T-helper 22 cell (primary cell): ENCODE measurements at places on chromosomes 6 and 20.

- DNase-seq, result peak; percentile 34
Measured at GRCh38 chr6:166952567-166953486, 3.5 kb downstream of the RNASET2 start.

- no peak for DNase-seq
Measured at GRCh38 chr6:39876111-39876510, 58.2 kb downstream of the MOCS1 start.

- peak; percentile 41 for DNase-seq
Measured at GRCh38 chr6:79077715-79078074, 359 bp downstream of the PHIP start.

DNA sequence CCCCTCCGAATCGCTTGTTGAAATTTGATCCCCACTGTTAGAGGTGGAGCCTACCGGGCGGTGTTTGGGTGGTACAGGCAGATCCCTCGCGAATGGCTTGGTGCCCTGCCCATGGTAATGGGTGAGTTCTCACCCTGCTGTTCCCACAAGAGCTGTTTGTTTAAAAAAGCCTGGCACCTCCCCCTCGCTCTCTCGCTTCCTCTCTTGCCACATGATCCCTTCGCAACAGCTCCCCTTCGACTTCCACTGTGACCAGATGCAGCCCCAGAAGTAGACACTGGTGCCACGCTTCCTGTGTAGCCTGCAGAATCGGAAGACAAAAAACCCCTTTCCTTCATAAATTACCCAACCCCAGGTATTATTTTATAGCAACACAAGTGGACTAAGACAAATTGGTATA lies 292.2 kb upstream of the QKI start:
- DNase-seq, result no peak

GRCh38 chr6:23184351-23184750 lies 615.0 kb downstream of the HDGFL1 start:
- no peak for DNase-seq

DNA sequence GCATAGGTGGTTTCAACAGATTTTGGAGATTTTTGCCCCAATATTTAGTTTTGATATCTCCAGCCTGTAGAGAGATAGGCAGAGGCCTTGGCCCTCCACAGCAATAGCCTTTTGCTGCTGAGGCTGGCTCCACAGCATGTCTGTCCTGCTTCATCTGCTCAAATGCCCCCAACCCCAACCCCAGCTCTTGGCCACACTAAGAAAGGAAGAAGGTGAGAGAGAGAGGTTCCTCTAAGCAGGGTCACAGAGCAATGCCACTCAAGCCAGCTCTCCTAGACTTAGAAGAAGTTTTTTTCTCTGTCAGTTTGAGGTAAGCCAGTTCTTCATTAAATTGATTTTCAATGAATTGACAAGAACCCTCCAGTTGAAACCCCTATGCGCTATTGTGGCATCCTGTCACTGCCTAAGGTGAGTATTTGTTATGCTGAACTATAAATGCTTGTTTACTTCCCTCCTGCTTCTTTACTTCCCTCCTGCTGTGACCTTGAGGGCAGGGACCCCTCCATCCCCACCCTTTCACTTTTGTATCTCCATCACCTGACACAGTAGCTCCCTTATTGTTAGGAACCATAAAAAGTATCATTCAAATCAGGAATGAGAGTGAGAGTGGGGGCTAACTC lies 366.2 kb upstream of the CNR1 start:
- DNase-seq, result no peak

DNA sequence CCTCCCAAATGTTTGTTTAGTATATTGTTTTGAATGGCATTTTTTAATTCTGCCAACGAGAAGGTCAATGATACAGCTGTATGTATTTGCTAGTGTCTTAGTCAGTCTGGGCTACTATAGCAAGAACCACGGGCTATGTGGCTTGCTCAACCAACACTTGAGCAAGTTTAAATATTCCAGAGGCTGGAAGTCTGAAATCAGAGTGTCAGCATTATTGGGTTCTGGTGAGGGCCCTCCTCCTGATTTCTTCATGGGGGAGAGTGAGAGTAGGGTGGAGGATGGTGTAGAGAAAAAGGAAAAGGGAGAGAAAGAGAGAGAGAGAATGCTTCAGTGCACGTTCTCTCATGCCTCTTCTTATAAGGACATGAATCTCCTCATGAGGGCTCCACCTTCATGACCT lies 144.6 kb downstream of the TSHZ2 start:
- no peak for DNase-seq

DNA sequence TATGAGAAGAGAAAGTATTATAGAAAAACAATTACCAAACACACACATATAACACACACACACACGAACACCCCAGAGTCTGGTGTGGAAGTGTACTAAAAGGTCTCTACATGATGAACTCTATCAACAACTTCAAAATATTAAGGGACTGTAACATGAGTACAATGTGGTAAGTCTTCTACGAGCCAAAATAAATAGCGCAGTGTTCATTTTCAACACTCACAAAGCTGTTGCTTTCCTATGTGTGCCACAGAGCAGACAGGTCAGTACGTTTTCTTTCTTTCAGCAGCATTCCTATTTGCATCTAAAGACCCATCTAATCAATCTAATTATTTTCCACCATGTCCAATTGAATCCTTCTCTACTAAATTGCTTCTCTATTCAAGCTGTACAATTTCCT lies 12.1 kb upstream of the CNKSR3 start:
- no peak for DNase-seq

DNA sequence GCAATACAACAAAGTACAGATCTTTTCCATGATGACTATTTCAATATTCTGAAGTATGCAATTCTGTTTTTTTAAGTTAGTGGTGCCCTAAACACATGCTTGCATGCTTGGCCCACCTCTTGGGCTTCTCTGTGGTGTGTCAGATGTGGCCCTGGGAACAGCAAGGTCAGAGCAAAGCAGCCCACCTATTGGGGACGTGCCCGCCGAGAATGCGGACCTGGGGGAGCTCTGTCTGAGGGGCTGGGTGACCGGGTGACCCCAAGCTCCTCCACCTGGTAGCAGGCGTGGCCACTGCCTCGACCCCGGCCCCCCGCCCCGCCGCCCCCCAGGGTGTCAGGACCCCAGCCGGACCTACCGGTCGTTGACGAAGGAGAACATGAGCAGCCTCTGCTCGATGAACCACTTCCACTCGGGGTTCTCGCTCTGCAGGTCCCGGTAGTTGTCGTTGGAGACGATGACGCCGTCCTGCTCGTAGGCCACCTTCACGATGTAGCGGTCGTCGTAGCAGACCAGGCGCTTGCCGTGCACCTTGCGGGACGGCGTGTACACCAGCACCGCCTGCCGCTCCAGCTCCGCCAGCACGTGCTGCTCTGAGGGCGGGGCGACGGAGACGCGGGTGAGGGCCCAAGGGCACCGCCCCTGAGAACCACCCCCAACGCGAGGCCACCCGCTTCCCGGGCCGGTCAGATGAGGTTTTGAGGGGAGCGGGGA lies 28.3 kb downstream of the ZC3H12D start:
- DNase-seq, result no peak

- DNase-seq, result no peak
Measured at GRCh38 chr6:77332915-77333623, 130.2 kb downstream of the HTR1B start.

- peak; percentile 64 for DNase-seq
Measured at GRCh38 chr6:25042036-25042521, 106.3 kb upstream of the RIPOR2 start.

DNA sequence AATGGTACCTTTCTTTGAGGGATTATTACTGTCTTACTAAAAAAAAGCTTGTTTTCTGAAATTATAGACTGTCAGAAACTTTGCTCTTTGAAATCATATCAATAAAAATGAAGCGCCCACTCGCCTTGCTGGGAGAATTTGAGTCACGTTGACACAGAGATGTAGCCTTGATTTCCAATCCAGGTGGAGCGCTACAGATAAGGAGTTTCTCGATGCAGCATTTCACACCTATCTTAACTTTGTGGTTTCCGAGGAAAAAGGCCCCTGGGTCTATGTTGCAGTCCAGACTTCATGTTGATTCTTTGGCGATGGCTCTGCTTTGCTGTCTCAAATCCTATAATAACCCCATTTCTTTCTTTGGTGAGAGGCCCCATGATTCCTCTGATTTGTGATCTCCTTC lies 158.1 kb upstream of the ARG1 start:
- no peak for DNase-seq

GRCh38 chr20:13526551-13526950 lies 112.2 kb downstream of the TASP1 start:
- no peak for DNase-seq

DNA sequence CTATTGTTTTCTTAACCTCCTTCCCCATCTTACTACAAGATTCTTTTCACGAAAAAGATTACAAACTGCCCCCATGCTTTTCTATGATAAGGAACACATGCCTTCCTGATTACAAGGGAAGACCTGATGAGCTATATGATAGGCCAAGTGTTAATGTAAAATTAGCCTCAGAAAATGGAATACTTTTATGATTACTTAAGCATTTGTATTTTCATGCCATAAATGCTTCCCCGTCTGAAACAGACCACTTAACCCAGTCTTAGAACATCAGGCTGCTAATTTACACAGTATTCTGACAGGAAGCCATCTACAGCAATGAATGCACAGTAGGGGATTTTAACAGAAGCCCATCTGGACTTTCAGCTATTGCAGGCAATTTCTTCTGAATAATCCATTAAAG lies 274.9 kb downstream of the HAO1 start:
- DNase-seq, result no peak

DNA sequence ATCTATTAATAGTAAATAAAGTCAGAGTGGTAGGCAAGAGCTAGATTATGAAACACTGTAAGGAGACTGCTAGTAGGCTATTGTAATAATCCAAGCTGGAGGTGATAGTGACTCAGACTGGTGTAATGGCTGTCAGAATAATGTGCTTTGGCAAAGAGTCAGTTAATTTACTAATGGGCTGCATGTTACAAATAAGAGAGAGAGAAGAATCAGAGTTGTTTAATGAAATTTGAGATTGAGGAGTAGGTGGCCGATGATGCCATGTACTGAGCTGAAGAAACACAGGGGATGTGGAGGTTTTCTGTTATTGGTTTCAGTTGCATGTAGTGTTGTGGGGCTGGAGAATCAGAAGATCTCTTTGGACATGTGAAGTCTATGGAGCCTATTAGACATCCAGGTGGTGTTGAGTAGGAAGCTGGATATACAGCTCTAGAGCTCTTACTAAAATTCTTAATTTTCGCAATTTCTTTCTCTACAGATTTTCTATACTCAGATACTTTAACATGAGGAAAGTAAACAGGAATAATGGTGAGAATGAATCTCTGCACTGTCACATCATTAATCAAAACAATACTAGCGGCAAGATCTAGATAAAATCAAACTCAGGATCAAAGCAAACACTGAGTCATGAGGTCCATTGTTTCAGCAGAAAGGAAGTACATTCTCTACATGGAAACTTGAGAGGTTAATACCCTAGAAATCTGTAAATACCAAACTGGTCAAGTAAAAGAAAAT lies 167.7 kb downstream of the SIM1 start:
- DNase-seq, result no peak

GRCh38 chr6:85458184-85458583 lies 8.3 kb downstream of the NT5E start:
- DNase-seq, result no peak

- no peak for DNase-seq
Measured at GRCh38 chr6:1971612-1972011, 273.8 kb downstream of the GMDS start.

DNA sequence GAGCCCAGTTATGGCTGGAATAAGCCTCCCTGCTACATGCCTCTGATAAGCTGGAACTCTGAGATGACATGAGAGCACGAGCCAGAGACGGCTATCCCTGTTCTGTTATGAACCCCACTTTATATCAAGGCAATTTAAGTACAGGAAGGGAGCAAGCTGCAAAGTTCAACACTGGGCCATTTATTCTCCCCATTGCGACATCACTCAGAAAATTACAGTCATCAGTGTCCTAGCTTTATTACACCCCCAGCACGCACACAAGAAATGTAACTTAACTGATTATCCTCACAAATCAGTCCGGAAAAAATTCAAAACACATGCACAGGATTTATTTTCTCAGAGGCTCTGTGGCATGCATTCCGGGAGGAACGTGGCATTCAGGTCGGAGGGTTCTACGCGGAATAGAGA lies 125.3 kb upstream of the SLC2A12 start:
- DNase-seq, result no peak

DNA sequence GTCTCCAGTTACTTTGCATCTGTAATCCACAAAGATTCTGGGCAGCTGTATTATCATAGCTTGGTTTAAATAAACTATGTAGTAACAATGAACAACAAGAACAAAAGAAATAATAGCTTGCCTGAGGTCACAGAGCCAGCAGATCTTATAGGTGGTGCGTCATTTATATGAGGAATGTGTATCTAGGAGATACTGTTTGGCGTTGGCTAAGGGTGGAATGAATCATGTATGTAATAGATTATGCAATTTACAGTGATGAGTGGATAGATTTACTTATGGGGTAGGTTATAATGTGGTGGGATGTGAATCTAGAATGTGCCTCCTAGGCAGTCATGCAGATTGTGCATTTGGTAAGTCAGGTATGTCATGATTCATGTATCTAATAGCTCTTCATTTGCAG lies 42.8 kb downstream of the HNF4A start:
- no peak for DNase-seq

DNA sequence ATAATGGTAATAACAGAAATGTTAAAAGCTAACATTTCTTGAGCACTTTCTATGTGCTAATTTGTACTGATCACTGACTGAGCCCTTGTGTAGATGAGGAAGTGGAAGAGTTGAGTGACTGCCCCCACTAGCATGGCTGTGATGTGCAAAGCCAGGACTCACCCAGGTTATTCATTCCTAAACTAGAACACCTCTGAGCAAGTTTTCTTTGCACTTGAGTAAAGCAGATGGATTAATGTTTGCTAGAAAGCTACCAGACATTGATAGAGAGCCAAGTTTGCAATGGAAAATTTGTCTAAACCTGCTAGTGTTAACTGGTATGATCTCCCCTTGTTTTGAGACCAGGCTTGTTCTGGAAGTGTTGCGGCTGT lies 467.4 kb upstream of the PLCB4 start:
- DNase-seq, result no peak

DNA sequence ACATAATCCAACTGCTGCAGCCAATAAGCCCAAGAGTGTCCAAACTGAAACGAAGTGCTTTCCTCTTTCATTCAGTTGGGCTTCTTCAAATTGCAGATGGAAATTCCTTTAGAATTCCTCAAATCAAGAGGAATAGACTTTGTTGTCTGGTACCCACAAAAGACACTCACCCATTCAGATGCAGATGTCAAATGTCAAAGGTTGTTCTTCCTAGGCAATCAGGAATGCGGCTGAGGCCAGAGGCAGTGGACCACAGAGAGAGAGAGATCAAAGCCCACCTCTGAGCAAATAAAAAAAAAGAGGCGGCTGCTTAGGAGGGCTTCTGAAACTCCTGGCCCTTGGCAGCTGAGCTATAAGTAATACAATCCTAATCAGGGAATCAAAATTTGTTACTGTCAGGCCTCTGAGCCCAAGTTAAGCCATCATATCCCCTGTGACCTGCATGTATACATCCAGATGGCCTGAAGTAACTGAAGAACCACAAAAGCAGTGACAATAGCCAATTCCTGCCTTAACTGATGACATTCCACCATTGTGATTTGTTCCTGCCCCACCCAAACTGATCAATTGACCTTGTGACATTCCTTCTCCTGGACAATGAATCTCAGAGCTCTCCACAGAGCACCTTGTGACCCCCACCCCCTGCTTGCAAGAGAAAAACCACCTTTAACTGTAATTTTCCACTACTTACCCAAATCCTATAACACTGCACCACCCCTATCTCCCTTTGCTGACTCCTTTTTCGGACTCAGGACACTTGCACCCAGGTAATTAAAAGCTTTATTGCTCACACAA lies 303.0 kb upstream of the GJE1 start:
- no peak for DNase-seq
